Memory B cell (primary cell): ENCODE measurements at places on chromosomes 12 and 14.

DNA sequence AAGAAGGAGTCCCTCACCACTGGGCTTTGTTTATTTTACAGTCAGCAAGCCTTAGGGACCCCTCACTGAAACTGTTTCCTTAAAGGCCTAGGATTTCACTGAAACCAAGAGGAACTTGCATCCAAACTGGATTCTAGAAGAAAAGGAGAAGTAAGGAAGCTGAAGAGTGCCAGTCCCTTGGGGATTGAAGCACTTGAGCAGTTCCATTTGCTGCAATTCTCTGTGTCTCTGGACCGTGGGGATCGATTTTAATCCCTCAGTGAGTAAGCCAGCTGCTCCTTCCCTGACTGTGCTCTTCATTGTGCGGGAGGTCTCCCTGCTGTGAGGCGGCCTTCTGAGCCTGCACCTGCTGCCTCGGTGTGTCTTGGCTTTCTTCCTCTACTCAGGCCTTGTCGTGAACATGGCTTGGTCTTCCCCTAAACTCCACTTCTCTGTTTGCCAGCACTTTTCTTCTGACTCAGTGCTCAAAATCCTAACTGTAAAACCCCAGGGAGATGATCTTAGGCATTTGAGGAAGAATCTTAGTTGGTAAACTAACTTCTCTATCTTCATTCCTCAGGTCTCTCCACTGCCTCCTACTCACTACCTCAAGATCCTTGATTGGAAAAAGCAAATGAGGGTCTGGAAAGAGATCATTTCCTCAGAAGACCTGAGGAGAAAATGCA is 132.6 kb downstream of the SLC38A6 start:
- no peak for DNase-seq

GRCh38 chr12:93177208-93178153 is 200.2 kb upstream of the NUDT4 start:
- DNase-seq: no peak

- DNase-seq: no peak
Observed at GRCh38 chr14:54758041-54758440, 144.6 kb downstream of the GCH1 start.

DNA sequence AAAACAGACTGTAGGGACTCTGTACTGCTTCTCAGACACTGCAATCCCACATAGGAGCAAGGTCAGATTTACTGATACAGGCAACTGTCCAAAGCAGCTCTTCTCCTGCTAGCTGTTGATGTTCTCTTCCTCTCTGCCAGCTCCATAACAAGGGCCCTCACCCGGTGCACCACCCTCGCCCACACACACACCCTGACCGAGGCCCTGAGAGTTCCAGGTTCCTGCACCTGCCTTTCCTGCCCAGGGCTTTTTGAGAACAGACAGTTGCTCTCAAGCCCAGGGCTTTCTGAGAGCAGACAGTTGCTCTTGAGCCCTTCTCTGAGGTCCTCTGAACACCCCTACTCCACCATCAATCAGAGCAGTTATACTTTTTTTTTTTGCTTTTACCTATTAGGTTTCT is 233.8 kb upstream of the GARIN6 start:
- DNase-seq: no peak

DNA sequence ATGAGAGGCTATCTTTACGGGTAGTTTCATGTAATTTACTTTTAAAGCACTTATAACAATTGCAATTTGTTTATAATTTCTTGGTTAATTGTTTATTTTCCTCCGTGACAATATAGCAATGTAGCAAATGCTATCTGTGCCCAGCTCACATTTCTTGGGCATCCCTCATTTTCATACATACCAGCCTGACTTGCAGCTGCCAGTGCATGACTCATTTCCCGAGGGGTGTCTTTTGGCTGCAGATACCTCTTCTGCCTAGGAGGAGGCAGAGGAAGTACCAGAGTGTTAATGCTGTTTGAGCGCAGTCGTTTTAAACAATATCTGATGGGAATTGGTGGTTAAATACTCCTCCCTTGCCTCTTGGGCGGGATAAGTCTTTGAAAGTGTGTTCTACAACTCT is 104.2 kb upstream of the ABCD2 start:
- no peak for DNase-seq

- no peak for DNase-seq
Observed at GRCh38 chr14:57493467-57494181, at the start of gene CCDC198. Gene CCDC198 (minus strand): TSS chr14:57493857. CDS start chr14:57493715, 142 bp downstream.

- DNase-seq: no peak
Observed at GRCh38 chr12:61757831-61758505, 502.2 kb upstream of the USP15 start.

GRCh38 chr12:124604264-124604680 is 36.9 kb upstream of the NCOR2 start:
- no peak for DNase-seq

- DNase-seq: no peak
Observed at GRCh38 chr14:77782202-77782601, 17.7 kb upstream of the ADCK1 start.

GRCh38 chr12:53603804-53604203 is 22.4 kb downstream of the ATF7 start:
- no peak for DNase-seq

GRCh38 chr14:35197015-35197414 is 74.7 kb downstream of the PRORP start:
- DNase-seq: no peak

DNA sequence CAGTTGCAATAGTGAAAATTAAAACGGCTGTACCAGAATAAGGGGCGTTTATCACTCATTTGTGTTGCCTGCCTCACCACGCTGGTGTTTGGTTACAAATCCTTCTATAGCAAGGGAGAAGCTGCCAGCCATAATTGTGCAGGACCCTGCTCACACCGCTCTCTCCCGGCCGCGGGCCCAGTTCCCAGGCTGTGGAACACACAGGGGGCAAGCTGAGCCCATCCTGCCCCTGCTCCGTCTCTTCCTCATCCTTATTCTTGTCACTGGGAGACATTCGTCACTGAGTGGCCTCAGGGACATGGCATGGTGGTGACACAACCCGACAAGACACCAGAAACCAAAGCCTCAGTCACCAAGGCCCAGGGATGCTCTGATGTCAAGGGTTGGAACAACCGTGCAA is 116.3 kb upstream of the FKBP4 start:
- no peak for DNase-seq

DNA sequence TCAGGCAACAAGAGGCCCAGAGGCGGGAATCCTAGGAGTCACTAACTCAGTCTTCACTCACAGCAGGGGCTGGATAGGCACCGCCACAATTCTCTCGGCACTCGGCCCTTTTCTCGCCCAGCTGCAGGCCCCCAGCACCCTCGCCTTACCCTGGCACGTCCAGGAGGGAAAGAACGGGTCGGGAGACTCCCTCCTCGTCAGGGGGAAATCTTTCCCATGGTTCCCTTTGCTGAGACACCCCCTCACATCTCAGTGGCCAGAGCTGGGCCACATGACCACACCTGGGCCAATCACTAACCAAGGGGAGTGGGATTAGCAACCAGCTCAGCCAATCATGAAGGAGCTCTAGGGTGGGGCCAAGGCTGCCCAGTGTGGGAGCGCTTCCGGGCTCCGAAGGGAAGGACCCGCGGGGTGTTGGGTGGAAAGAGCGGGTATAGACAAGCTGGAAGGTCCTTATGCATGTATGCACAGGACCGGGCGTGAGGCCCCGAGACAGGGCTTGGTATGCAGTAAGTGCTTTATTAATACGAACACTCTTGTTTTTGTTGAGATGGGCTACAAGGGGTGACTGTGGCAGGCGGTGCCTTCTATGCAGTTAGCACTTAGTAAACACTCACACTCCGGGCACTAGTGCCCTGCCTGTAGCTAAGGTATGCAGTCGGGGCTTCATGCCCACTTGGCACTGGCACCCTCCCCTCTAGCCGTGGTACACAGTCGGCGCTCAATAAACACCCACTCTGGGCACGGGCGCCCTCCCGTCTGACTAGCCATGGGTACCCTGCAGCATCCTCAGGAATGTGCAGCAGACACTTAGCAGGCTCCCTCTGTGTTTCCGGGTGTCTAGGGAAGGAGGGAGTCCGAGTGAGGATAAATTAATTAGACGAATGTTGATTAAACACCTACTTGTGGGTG is 40.3 kb downstream of the ADGRD1 start:
- no peak for DNase-seq

DNA sequence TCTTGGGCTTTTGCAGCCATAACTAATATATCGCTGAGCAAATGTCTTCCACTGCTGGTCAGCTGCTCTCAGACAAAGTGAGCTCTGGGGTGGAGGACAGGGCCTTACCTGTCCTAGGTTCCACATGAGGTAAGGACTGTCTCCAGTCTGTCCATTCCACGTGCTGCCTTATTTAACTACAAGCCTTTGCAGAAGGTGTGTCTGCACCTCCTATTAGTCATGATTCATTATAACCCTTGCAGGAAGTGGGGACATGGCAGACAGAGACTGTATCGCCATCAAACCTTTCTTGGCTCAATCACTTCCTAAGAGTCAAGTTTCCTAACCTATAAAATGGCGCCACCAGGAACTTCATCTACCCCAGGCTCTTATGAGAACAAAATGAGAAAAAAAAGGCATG is 46.9 kb downstream of the SLC25A47 start:
- DNase-seq: no peak

GRCh38 chr14:97458661-97459579 is 661.7 kb downstream of the VRK1 start:
- DNase-seq: no peak

DNA sequence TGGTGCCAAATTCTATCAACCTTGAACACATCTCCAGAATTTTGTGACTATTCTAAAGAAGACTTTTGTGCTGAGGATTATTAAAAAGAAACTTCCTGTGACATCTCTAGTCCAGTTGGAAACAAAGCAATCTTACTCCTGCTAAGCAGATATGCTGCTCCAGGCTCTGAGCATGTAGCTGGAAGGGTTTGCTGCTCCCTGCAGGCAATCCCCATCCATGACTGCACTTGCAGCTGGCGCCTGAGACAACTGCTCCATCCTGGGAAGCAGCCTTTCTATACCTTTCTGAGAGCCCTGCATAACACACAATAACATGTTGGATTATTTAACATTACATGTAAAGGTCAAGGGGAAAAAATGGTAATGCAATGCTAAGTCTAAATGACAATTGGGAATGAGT is 105.1 kb downstream of the NDUFA12 start:
- DNase-seq: no peak

- no peak for DNase-seq
Observed at GRCh38 chr12:130131801-130132200, 30.5 kb upstream of the FZD10 start.

DNA sequence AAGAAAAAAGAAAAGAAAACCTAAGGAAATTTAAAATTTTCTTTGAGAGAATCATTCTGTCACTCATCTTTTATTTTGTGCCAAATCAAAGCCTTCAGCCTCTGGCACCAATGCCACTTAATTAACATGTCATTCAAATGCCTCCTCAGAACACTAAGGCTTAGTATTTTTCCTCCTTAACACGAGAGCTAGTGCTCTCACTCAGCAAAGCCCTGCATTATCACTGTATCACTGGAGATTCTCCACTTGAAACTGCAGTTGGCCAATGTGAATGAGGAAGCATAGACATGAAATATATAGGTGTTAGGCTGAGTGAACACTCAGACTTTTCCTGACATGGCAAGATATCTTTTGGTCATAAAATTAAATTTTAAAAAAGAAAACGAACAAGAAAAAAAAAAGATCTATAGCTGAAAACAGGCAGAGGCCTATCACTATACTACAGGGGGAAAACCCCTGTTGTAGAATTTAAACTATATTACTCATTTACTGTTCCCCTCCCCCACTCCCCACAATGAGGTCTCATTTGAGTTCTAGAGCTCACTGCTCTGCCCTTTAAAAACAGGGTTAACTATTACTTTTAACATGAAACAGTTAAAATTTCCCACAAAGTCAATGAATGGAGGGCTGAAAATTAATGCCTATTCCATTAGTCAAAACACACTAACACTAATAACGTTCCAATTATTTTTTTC is 5.1 kb downstream of the MBIP start:
- DNase-seq: no peak

DNA sequence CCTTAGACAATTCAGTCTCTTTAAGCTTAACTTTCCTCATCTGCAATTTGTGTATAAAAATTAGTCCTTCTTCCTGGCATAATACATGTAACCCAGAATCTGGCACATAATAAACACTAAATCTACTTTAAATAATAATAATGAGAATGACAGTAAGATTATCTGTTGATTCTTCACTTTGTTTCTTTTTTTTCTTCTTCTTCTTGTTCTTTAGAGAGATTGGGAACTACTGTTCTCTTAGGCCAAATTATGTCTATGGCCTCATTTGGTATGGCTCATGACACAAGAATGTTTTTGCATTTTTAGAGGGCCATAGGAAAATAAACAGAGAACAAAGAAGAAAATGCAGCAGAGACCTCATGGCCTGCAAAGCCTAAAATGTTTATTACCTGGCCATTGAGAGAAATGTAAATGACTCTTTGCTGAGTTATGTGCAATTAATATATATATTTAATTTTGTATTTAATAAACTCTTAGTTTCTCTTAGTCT is 275.8 kb downstream of the SLC6A15 start:
- DNase-seq: no peak

GRCh38 chr12:22246217-22246846 is 88.2 kb downstream of the ST8SIA1 start:
- no peak for DNase-seq

- DNase-seq: no peak
Observed at GRCh38 chr14:43479596-43480195, 1027.4 kb downstream of the FSCB start.

DNA sequence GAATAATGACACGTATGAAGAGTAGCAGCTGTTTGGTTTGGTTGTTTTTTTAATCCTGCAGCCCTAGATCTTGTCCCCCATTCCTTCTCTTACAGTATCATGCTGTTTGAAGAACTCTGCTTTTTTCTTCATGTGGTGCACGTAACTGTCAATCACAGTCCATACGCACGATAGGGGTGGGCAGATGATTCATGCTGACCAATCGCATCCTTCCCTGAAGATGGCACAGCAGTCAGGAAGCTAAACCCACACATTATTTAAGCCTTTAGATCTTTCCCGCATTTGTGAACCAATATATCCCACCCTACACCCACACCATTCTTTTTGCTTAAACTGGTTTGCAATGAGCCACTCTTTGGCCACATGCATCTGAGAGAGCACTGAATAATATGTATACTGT is 158.9 kb upstream of the PLEKHA5 start:
- no peak for DNase-seq

DNA sequence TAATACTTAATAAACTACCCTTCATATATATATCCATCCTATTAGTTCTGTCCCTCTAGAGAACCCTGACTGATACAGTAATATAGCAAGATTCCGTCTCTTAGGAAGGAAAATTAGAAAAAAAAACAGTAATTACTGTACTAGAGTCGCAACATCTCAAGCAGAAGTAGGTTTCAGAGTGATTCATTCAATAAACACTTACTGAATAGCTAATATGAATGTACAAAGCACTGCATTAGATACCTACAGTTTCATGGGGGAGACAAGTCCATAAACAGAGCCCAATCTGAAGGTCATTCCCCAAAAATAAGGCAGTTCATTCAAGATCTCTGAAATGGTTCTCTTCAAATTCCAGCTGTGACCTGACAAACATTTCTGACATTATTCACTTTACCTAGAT is 9.9 kb downstream of the CERS5 start:
- no peak for DNase-seq

DNA sequence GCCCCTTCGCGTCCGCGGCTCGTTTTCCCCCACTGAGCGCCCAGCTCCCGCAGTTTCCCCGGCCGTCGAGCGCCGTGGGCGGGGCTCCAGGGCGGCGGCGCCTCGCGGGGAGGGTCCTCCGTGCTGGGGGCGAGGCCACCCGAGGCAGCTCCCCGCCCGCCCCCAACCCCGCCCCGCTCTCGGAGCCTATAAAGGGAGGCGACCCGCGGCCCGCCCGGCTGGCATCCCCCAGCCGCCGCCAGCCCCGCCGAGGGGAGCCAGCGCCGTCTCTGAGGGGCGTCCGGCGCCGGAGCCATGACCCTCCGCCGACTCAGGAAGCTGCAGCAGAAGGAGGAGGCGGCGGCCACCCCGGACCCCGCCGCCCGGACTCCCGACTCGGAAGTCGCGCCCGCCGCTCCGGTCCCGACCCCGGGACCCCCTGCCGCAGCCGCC is at the start of gene TAMALIN:
Gene TAMALIN, plus strand, starts transcription at position 221 of the 432 bp plus-strand sequence. Its CDS starts 74 bp downstream, at position 295.
- DNase-seq: peak; percentile 90
